Hematopoietic multipotent progenitor cell treated with erythropoietin and hydrocortisone succinate and interleukin-3 and kit ligand, for 4 days (in vitro differentiated cells): ENCODE measurements at places on chromosomes 7 and 10.

GRCh38 chr10:89120931-89121763 is 86.0 kb downstream of the CH25H start:
- no peak for DNase-seq

DNA sequence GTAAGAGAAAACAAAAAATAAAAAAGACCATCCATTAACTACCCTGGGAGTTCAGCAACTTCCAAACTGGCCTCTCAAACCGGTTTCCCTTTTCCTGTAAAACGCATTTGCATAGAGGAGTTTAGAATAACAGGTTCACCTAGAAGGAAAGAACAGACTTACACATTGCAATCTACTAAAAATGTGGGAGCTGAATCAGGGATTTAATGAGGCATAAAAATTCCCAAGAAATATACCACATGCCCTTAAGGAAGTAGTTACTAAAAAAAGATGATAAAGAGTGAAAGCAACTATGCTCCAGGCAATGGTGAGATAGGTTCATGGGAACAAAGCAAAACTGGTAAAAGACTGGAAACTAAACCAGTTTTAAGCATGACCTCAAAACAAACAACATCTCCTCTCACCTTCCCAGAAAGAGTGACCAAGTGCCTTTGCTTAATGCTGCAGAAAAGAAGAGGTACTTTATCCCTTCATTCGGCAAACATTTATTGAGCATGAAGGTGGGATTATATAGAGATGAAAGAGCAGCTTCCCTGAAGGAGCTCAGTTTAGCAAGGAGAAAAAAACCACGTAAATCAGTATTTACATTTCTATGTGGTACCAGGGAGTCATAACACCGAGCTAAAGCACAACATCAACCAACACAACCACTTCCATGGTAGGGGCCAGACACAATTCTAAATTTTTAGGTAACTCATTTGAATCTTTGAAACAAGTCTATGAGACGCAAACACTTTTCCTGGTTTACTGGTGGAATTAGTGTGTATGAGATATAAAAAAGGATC is 152.8 kb downstream of the SGMS1 start:
- DNase-seq, result no peak

GRCh38 chr10:71059054-71059818 is 153.1 kb upstream of the UNC5B start:
- DNase-seq, result no peak

- DNase-seq, result no peak
Observed at GRCh38 chr10:90087197-90088023, 386.0 kb downstream of the KIF20B start.
